IMR-90 (cell line): ENCODE measurements at places on chromosomes 1 and 21. TPM values are rescaled to one million over a fixed set of nuclear protein-coding genes. Genes with fewer than 3 reads are reported as not detected.
A peak's percentile ranks its signal among the peaks of the same experiment; 100 is the strongest.

GRCh38 chr1:44822131-44822701 lies 13.9 kb downstream of the BTBD19 start:
- H3K27ac ChIP-seq: no peak overlapping the region
- no peak overlapping the region for H3K4me3 ChIP-seq
- no peaks in the 10 kb centered on the region; the same call in 1 of the 2 replicates for H3K4me1 ChIP-seq
- H3K27me3 ChIP-seq: no peaks in the 10 kb centered on the region
- H3K36me3 ChIP-seq: no peaks in the 10 kb centered on the region

DNA sequence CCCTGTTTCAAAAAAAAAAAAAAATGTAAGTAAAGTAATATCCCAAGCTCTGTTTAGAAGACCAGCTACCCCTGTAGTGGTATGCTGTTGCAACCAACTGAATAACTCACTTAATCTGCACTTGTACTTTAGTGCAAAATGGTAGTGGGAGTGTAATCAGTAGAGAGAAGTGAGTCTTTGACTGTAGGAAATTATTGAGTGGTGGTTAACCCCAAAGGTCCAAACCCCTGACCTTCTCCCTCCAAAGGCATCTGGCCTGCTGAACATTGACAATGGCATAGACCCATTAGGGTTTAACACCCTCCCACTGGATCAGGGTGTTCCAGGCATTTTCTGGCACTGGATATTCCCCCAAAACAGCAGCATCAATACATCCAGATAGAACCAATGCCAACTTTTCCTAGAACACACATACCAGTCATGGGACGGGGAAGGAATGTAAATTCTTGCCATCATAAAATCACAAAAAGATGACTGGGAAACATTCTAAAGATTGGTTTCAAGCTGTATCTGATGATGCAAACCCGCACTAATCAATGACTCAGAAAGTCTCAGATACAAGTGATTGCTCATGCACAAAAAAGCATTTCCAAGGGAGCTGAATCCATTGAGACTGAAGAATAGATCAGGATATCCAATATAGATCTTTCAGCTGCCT lies 110.3 kb downstream of the MRPL39 start:
- no peaks in the 10 kb centered on the region for H3K4me1 ChIP-seq
- H3K27me3 ChIP-seq: no peaks in the 10 kb centered on the region
- H3K27ac ChIP-seq: no peak overlapping the region
- DNase-seq: peak; percentile 77
- no peaks in the 10 kb centered on the region for H3K36me3 ChIP-seq

GRCh38 chr1:8259498-8260290 lies 58.2 kb upstream of the SLC45A1 start:
- peak overlapping the region; percentile 3; the same call in 1 of the 2 replicates for H3K4me3 ChIP-seq
- H3K27ac ChIP-seq: peak overlapping the region; percentile 45; the same call in 1 of the 2 replicates
- no peaks in the 10 kb centered on the region for H3K36me3 ChIP-seq
- no peaks in the 10 kb centered on the region for H3K27me3 ChIP-seq
- DNase-seq: peak; percentile 85
- H3K4me1 ChIP-seq: peaks cover 11% of the 10 kb centered on the region

The TNFRSF1B gene
- total RNA-seq: 4.3 and 5.0 TPM in 2 replicates

- no peak overlapping the region for H3K27ac ChIP-seq
- no peaks in the 10 kb centered on the region for H3K4me1 ChIP-seq
These were observed 6.6 kb upstream of the AZIN2 start for GRCh38 chr1:33074193-33074945.

GRCh38 chr1:202192770-202193613 lies 607 bp upstream of the LGR6 start:
- no peaks in the 10 kb centered on the region for H3K4me1 ChIP-seq
- H3K27me3 ChIP-seq: peaks cover 56% of the 10 kb centered on the region
- H3K4me3 ChIP-seq: no peak overlapping the region

DNA sequence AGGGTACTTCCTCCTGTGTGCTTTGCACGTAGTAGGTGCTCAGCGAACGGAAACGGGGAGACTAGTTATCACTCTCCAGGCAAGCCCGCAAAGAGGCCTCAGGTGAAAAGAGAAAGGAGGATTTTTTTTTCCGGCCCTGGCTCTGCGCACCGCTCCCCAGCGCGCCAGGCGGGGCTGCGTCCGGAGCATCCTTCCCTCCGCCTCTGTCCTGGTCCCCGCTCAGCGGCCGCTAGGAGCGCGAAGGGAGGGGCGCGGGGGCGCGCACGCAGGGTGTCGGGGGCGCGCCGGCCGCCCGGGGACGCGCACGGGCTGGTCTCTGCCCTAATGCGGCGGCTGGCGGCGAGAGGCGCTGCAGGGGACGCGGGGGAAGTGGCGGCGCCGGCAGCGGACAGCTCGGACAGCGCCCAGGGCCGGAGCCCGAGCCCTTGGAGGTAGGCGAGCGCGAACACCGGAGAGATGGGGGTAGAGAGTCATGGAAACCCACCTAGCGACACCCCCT lies 42.3 kb upstream of the NFASC start:
- H3K4me1 ChIP-seq: no peaks in the 10 kb centered on the region
- no peak overlapping the region for H3K27ac ChIP-seq
- peaks cover 17% of the 10 kb centered on the region for H3K27me3 ChIP-seq
- no peak overlapping the region for H3K4me3 ChIP-seq

- peaks cover 2% of the 10 kb centered on the region for H3K4me1 ChIP-seq
- no peak overlapping the region for H3K27ac ChIP-seq
- 0 out of 2 replicates have a peak, but pooled peaks cover 1% of the 10 kb centered on the region for H3K36me3 ChIP-seq
These were observed 38.0 kb downstream of the JAK1 start for GRCh38 chr1:64928325-64928724.

DNA sequence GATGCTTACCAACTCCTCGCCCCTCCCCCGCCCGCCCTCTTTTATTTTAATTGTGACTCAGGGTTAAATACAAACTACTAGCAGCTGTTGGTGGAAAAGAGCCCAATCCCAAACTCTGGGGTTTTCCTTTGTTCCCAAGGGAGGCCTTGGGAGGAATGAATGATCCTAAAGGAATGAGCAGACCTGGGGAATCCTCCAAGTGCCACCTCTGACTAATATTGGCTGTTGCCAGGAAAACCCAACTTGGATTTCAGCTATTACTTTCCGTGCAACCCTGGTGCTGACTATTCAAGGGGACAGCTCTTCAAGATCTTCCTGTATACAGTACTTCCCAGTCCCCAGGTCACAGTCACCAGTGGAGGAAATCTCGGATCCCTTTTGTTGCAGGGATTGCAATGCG lies 1.3 kb upstream of the S100A10 start:
- peak overlapping the region; percentile 30; the same call in 1 of the 2 replicates for H3K27ac ChIP-seq
- peak; percentile 98 for DNase-seq
- H3K4me3 ChIP-seq: no peak overlapping the region

DNA sequence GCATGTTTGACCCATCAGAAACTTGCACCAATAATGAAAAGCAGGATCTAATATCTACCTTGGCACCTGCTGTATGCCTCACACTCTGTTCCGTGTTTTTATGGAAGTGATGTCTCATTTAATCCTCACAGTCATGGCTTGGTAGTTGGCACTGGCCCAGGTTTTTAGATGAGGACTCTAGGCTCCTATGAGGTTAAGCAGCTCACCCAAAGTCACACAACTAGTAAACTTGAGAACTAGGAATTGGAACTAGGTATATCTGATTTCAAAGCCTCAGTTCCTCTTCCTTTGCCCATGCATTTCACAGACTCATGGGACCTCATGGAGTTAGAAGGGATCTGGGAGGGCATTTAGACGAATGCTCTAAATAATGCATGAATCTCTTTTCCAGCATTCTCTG lies 21.3 kb upstream of the TARBP1 start:
- H3K27me3 ChIP-seq: no peaks in the 10 kb centered on the region
- H3K27ac ChIP-seq: peak overlapping the region; percentile 44; the same call in 1 of the 2 replicates
- H3K4me3 ChIP-seq: no peak overlapping the region
- H3K36me3 ChIP-seq: no peaks in the 10 kb centered on the region
- peaks cover 22% of the 10 kb centered on the region for H3K4me1 ChIP-seq
- no peak for DNase-seq
